ENCODE measurements at places on chromosomes 12 and 14. TPM values are rescaled to one million over a fixed set of nuclear protein-coding genes. Genes with fewer than 3 reads are reported as not detected.

The LALBA gene
- not detected for total RNA-seq

The TRPV4 gene
- total RNA-seq: 0.19 TPM

The DHRS4 gene
- total RNA-seq: 55.9 TPM

The CEBPE gene
- not detected for total RNA-seq

The PPP1CC gene
- total RNA-seq: 103 TPM

The PLXNC1 gene
- total RNA-seq: 5.8 TPM

DNA sequence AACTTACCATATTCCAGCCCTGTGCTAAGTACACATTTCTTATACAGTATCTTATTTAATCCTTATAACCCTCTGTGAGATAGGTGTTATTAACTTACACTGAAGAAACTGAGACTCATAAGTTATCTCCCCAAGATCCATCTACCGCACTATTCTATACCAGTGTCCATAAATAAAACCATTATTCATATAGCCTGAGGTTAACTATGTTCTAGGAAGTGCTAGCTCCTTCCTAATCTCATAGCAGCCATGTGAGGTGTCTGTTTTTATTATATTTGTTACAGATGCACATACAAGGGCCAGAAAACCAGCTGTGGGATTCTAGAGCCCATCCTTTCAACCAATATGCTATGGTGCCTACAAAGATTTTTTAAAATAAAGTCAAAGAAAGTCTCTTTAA, 100.3 kb upstream of the RAP1B start:
- no peak for ATAC-seq

GRCh38 chr14:75826599-75826998, 155.2 kb downstream of the TGFB3 start:
- no peak for ATAC-seq

GRCh38 chr12:115155665-115156645, 472.0 kb upstream of the TBX3 start:
- no peak for ATAC-seq

- ATAC-seq: no peak
Observed at GRCh38 chr14:63726499-63726898, 1.4 kb downstream of the SGPP1 start.

GRCh38 chr12:122048151-122048550, 26.5 kb downstream of the BCL7A start:
- ATAC-seq: no peak

DNA sequence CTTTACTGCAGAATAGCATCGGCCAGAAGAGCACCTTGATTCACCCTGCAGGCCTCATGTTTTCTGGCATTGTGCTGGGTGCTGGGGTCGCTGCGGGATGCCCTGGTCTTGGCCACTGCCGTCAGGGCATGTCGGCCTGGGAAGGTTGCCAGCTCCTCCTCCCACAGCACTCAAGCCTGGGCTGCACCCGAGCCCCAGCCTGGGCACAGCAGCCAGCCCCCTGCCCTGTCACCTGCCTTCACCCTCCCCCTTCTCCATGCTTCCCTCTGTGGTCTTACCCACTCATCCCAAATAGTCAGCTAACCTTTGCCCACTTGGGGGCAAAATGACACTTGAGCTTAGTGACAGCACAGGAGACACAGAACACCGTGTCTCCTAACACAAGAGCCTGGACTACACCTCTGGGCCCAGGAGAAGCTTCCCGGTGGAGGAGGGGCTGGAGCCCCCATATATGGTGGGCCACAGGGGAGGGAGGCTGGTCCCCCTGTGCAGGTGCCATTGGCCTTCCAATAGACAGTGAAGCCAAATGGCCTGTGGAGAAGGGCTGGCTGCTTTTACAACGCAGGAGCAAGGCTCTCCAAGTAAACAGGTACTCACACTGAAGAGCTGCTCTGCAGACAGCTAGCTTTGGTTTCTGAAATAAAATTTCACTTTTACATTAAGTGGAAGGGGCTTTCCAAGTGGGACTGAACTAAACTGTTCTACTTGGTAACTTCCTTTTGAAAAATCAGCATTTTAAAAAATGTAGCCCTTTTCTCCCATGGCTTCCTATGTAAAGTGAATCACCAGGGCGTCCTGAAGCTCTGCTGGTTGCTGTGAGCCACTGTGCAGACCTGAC, 51.2 kb upstream of the AMN start:
- no peak for ATAC-seq

DNA sequence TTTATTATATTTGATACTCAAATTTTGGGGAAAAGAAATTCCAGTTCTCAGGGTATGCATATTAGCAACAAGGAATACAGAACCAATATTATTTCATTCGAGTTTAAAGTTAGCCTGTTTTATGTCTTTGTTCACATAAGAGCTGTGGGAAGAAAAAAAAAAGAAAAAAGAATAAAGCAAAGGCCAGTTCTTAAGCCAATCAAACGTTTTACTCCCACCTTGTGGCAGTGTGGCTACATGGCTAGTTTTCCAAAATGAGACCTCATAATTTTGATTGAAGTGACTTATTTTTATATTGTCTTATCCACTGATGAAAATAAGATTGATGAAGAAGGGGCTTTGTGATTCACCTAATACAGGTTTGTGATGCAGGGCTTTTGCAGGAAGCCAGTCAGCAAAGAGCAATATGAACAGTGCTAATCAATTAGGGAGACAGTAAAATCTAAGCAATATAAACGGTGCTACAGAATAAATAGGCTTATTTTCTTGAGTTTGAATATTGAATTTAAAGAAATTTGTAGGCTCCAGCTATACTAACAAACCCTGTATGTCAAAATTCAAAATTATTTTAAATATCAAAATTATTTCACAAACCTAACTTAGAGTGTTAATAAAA, 624.1 kb upstream of the FOXG1 start:
- no peak for ATAC-seq

- no peak for ATAC-seq
Observed at GRCh38 chr12:117825827-117826226, 143.0 kb downstream of the KSR2 start.

- no peak for ATAC-seq
Observed at GRCh38 chr14:99136047-99136400, 136.0 kb downstream of the BCL11B start.

GRCh38 chr12:82176761-82177490, 181.3 kb downstream of the CCDC59 start:
- ATAC-seq: no peak

DNA sequence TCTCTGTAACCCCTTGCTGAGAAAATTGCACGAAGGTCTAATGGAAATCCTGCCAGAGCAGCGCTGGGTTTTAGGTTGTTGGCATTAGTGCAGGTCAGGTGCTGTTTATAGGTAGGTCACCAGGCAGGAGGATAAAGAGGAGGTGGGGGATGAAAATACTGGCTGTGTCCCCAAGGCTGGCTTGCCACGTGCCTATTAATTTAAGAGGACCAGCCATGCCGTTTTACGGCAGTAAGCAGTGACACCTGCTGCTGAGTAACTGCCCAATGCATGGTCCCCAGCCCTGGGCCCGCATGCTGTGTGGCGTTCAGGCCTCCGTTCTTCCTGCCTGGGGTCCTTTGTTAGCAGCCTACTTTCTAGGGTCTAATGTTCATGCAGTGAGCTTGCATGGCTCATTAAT, 67.2 kb downstream of the WDR20 start:
- no peak for ATAC-seq

DNA sequence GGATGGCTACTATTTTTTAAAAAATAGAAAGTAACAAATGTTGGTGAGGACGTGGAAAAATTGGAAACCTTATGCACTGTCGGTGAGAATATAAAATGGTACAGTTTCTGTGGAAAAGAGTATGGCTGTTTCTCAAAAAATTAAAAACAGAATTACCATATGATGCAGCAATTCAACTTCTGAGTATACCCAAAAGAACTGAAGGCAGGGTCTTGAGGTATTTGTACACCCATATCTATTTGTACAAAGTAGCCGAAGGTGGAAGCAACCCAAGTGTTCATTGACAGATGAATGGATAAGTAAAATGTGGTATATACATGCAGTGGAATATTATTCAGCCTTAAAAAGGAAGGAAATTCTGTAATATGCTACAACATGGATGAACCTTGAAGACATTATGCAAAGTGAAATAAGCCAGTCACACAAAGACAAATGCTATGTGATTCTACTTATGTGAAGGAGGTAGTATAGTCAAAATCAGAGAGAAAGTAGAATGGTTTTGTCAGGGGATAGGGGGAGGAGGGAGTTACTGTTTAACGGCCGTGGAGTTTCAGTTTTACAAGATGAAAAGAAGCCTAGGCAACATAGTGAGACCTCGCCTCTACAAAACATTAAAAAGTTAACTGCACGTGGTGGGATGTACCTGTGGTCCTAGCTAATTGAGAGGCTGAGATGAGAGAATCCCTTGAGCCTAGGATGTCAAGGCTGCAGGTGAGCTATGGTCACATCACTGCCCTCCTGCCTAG, 38.4 kb upstream of the CCT2 start:
- no peak for ATAC-seq

GRCh38 chr14:90592655-90593054, 195.8 kb downstream of the CALM1 start:
- ATAC-seq: no peak

DNA sequence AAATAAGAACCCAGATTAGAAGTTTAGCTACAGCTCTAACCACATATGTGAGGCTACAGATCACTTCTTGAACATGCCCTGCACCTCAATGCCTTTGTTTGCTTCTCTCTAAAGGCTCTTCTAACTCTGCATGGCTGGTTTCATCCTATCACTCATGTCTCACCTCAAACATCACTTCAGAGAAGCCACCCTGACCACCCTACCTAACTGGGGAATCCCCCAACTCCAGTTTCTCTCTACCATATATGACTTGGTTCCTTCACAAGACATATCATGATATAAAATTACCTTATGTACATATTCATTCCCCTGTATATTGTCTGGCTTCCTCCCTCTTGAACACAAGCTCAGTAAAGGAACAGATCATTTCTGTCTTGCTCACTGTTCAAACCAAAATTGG, 250.2 kb upstream of the GRIP1 start:
- ATAC-seq: no peak

- no peak for ATAC-seq
Observed at GRCh38 chr14:67491741-67492507, 3.4 kb upstream of the TMEM229B start.

- no peak for ATAC-seq
Observed at GRCh38 chr14:72544615-72545387, 349.1 kb downstream of the DPF3 start.

DNA sequence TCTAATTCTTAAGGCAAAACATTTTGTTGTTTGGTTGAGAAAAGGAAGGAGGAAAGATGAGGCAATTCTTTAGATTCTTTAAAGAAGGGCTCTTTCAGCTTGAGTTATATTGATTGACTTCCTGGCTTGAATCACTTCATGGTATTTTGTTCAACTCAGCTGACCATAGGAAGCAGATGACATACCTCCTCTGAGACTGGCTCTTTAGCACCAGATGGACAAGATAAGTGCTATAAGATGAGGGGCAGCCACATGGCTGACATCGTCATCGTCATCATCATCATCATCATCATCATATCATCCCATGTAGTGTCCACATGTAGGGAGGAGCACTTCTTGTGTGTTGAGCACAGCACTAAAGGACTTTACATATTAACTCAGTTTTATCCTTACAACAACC, 81.3 kb downstream of the SSPN start:
- ATAC-seq: no peak

GRCh38 chr12:18345021-18345735, 83.9 kb downstream of the PIK3C2G start:
- ATAC-seq: no peak

Data from gastroesophageal sphincter (tissue), 4 donors.